Stomach (tissue), 19 donors: ENCODE measurements at places on chromosomes 13 and 19. TPM values are rescaled to one million over a fixed set of nuclear protein-coding genes. Genes with fewer than 3 reads are reported as not detected.

ZNF808 gene
- polyA plus RNA-seq = 1.9 TPM

ZNF765 gene
- polyA plus RNA-seq = 2.7 TPM

CACNG8 gene
- polyA plus RNA-seq = 0.03 TPM

ZNF841 gene
- polyA plus RNA-seq = 6.2 TPM

ZIM2 gene
- polyA plus RNA-seq = 0.19 TPM

PCDH9 gene
- polyA plus RNA-seq = 0.46 TPM

MYBPC2 gene
- polyA plus RNA-seq = 0.31 TPM

TNNT1 gene
- polyA plus RNA-seq = 6.7 TPM

ERICH4 gene
- polyA plus RNA-seq = not detected

SPTBN4 gene
- 1.4 TPM for polyA plus RNA-seq

SHISA2 gene
- polyA plus RNA-seq = 0.44 TPM

MRPL34 gene
- polyA plus RNA-seq = 192 TPM

RPS19 gene
- 2,979 TPM for polyA plus RNA-seq

EPSTI1 gene
- polyA plus RNA-seq = 3.5 TPM

ZNF471 gene
- 1.8 TPM for polyA plus RNA-seq

NKG7 gene
- 2.1 TPM for polyA plus RNA-seq
